ENCODE measurements at places on chromosomes 3 and 15. TPM values are rescaled to one million over a fixed set of nuclear protein-coding genes. Genes with fewer than 3 reads are reported as not detected.

Gene EIF5A2
- total RNA-seq, result 9.8 TPM

Gene CCDC9B
- 0.41 TPM for total RNA-seq

Gene MAGEL2
- not detected for total RNA-seq

Gene SPTSSB
- not detected for total RNA-seq

Gene PEX5L
- 0.25 TPM for total RNA-seq

Gene SHF
- 16.3 TPM for total RNA-seq

Gene C3orf22
- not detected for total RNA-seq

Gene THPO
- not detected for total RNA-seq

DNA sequence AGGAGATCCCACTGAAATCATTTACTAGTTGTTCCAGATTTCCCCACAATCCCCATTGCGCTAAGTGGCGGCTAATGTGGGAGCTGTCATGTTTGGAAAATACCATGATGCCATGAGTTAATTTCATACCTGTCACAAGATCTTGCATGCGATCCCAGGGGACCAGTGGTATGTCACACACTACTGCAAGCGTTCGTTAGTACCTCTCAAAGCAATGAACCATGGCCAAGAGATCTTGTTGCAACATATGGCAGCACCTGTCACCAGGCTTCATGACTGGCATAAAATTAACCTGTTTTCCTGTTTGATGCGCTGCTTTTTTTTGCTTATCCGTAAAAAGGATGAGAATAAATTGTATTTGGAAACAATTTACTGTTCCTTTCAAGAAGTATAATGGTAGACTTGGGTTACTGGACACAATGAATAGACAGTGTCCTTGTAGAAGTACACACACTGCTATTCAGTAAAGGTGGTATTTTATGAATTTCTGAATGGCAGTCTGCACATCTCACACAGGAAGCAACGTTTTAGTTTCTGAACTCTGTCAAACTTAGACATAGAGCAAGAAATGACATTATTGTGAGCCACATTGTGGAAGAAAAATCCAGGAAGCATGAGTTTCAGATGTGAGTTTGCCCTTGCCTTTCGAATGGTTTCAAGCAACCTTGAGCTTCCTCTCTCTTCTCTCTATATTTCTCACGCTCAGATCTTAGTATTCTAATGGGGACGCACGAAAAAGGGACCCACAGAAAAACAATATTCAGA, 81.9 kb downstream of the CHL1 start:
- no peak for DNase-seq

GRCh38 chr3:149277331-149277813, 55.7 kb upstream of the CP start:
- DNase-seq, result no peak

GRCh38 chr15:71716990-71717389, 93.4 kb upstream of the NR2E3 start:
- no peak for DNase-seq

DNA sequence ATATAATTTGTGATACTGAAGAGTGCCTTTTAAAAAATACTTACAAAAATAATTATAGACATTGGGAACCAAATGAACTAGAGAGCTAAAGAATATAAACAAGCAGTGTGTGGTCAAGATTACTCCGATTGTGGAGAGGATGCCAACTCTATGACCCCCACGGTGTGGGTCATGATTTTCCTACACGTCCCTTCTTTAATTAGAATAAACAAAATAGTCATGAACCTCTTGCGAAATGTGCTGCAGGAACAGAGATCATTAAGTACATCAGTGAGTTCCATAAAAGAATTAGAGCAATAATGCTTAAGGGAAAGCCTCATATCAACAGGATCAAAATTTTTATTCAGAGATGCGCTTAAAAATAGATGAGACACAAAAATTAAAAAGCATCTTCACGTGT, 476.6 kb upstream of the ROBO1 start:
- DNase-seq, result no peak

DNA sequence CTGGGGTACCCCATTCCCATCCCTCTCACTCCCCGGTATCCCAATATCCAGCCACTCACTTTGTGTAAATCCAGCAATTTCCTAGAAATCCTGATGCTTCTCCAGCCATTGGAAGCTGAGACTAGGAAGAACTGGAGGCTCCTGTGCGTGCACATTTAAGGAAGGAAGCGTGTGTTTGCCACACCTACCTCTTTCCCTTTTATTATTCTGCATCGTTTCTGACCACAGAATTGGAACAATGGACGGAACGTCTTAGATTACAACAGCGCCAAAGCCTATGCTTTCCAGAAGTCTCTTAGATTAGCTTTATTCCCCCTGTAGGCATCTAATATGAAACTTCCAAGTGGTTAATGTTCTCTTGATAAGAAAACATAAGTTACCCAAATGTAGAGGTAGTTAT, 234.8 kb upstream of the TRIM42 start:
- DNase-seq, result no peak

- DNase-seq, result no peak
Observed at GRCh38 chr15:100783291-100783690, 96.3 kb upstream of the ALDH1A3 start.

DNA sequence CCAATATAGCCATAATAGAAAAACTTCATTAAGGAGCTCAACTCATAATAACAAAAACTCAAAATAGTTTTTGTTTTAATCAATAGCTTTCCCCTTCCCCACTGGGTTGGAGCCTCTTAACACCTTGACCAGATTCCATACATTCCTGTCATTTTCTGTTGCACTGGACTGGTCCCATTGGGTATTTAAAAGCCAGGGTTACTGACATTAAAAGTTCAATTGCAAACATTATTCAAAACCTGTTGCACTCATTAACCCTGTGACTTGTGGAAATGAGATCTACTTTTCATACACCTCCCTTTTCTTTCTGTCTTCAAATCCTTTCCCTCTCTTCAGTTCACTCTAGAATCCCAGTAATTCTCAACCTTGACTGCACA, 1.7 kb upstream of the HRG start:
- no peak for DNase-seq

DNA sequence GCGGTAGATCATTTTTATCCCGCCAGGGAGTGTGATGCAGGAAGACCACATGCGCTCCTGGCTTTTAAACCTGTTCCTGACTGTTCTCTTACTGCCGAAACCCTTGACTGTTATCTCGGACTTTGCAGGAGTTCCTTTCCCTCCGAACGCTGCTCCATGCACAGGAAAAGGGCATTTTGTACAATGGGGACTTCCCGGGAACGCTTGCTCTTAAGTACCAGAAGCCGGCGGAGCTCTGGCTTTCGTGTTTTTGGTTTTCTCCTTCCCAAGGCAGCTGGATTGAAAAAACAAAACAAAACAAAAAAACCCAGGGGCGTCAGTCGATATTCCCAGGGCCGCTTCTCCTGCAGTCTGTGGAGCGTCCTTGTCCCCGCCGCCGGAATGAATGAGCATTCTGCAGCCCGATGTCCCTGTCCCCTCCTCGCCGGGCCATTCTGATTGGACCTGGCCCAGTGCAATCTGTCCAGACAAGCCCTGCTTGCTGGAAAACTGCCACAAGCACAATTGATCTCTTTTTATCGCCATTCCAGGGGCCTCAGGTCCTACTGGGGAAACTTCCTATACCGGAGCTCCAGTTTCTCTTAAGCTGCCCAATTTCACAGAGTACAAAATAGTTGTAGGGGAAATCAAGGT, 44.8 kb downstream of the SLC6A1 start:
- DNase-seq, result no peak

DNA sequence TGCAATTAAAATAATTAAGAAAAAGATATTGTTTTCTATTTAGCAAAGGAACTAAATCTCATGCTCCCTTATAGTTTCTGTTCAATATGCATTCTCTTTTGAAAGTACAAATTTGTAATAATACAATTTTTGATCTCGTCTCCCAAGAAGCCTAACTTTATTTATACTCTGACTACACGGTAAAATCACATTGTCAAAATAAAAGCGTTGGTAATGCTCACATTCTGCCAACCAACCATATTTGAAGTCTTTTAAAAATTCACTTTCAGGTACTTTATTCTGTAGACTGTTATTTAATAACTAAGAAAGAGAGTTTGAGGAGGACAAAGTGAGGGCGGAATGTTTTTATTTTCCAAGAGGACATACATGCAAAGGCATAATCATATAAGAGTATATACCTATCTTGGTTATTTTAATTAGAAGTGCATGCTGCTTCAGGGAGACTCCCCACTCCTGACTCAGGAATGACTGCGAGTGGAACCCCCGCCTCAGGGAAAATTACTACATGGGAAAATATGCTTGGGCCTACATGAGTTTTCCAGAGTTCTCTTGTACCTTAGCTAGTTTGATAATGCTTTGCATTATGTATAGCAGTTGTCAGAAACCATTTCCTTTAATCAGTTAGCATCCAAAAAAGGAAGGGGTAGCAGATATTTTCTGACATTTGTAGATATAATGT, 19.3 kb downstream of the MBNL1 start:
- no peak for DNase-seq

DNA sequence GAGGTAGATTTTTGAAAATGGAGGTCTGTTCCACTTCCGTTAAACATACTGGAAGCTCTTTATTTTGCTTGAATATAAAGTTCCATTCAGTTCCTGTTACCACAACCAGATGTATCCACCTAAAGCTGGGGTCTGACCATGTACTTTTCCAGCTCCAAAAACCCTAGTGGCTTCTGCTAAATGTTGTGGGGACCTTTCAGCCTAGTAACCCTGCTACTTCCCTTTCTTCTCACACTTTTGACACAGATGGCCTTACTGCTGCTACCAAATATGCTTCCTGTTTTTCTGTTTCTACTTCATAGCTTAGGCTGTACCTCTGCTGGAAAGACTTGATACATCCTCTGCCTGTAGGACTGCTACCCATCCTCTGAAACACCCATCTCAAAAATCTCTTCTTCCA, 87.8 kb downstream of the COL6A6 start:
- no peak for DNase-seq

DNA sequence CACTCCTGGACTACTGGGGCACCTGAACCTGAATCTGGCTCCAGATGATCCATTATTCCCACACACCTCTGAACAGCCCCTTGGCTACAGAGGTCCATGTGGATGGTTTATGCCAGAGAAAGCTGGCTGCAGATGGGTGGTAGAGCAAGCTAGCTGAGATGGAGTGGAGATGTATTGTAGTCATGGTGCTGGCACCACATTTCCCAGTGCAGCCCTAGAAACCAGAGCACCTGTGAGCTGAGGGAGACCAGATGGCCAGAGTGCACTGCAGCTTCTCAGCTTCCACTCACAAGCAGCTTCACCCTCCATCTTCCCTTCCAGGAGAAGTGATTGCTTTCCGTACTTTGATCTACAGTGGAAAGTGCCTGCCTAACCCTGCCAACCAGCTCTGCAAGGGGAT, 29.9 kb downstream of the RBP1 start:
- DNase-seq, result no peak

GRCh38 chr3:73581134-73581846, 43.5 kb downstream of the PDZRN3 start:
- DNase-seq, result no peak

GRCh38 chr3:27224197-27224596, 145.0 kb downstream of the NEK10 start:
- no peak for DNase-seq
